T-helper 2 cell treated with Interferon-gamma antibody and Interleukin-4, amounts not matched to agents 5 μg/mL and 100 μg/mL, for 36 hours (primary cell): ENCODE measurements at places on chromosomes 6 and 20.
A peak's percentile ranks its signal among the peaks of the same experiment; 100 is the strongest.

DNA sequence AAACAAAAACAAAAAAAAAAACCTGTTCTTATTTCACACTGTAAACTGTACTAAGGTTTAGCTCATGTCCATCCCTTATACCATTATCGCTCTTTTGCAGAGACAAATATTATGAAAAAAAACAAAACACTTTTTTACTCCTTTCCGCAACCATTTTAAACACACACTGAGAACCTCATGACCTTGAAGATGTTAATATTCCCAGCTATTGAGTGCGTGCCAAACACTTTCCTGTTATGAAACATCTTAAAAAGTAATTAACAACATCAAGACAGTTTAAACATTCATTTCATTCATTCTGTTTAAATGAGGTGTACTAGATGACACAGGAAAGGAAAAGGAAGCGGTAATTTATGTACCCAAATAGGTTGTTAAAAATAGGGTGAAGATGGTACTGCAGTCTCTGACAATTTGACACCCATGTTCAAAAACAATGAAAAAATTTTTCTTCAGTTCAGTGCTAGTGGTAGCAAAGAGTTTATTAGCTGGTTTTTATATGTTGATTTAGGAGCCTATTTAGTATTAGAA is 3.9 kb upstream of the ARHGAP18 start:
- no peak for DNase-seq

- no peak for DNase-seq
These were observed 499 bp downstream of the TTI1 start for GRCh38 chr20:38032585-38033329.

GRCh38 chr6:163637524-163637923 is 223.0 kb downstream of the QKI start:
- no peak for DNase-seq

- no peak for DNase-seq
These were observed 34.3 kb upstream of the POU5F1 start for GRCh38 chr6:31204751-31205145.

- DNase-seq: no peak
These were observed 30.3 kb upstream of the SHLD1 start for GRCh38 chr20:5719861-5720403.

- no peak for DNase-seq
These were observed 163.5 kb upstream of the CDYL start for GRCh38 chr6:4612636-4613171.

DNA sequence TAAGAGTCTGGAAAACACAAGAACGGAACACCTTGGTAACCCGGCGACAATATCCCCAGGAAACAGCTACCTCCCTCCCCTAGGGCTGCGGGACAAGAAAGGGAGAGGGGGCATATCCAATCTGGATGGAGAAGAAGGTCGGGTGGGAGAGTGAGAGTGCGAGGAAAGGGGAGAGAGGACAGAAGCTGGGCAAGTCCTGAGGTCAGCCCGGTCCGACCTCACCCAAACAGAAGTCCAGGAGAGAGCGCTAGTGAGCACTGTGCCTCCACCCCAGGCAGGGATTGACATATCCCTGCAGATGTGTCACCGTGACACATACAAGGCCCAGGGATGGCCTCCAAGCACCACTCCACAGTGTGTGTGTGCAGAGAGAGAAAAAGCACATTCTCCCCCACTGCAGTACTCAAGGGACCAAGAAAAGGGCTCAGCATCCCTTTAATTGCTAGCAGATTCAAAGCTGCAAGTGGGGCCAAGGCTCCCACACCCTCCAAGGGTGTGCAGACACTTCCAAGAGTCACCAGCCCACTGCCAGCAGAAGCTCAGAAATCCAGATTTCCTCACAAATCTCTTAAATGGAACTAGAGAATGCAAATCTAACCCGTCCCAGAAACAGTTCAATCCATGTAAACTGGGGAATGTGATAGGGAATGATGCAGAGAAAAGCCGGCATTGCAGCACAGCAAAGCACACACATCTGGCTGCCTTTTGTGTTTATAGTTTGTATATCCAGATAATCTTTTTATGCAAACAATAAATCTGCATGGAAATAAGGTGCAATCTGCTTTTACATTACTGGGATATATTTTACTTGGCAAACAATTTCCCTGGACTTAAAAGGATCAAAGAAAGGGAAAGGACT is 3.1 kb downstream of the PXDC1 start:
- DNase-seq: peak; percentile 27

DNA sequence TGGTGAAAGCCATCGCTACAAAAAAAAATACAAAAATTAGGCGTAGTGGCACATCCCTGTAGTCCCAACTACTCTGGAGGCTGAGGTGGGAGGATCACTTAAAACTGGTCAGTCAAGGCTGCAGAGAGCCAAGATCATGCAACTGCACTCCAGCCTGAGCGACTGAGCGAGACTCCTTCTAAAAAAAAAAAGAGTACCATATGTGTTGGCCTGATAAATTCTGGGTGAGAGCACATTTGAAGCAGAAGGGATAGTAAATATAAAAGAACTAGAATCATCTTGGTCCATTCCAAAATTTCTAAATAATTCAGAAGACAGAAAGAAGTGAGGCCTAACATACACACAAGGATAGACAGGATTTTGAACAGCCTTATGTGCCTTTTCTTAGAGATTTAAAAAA is 2.2 kb downstream of the IBTK start:
- DNase-seq: no peak

GRCh38 chr20:63641146-63641791 is 12.0 kb downstream of the STMN3 start:
- DNase-seq: peak; percentile 50

GRCh38 chr6:48397887-48398286 is 286.9 kb upstream of the PTCHD4 start:
- no peak for DNase-seq

GRCh38 chr6:151592449-151593159 is 98.8 kb downstream of the CCDC170 start:
- DNase-seq: no peak

DNA sequence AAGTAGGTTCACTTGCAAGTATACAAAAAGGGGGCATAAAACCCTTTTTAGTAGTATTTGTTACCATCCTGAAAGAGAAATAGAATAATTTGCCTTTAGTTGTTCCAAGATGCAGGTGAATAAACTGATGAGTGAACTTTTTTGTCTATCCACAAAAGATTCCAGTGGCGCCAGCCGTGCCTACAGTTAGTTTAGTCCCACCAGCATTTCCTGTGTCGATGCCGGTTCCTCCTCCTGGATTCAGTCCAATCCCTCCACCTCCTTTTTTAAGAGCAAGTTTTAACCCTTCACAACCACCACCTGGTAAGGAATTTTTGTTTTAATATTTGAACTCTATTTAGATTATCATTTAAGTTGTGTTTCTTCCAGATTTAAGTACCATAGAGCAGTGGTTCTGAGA is 90.9 kb downstream of the SCAF8 start:
- DNase-seq: no peak

- DNase-seq: no peak
These were observed 191.7 kb upstream of the BTBD3 start for GRCh38 chr20:11726026-11726425.

DNA sequence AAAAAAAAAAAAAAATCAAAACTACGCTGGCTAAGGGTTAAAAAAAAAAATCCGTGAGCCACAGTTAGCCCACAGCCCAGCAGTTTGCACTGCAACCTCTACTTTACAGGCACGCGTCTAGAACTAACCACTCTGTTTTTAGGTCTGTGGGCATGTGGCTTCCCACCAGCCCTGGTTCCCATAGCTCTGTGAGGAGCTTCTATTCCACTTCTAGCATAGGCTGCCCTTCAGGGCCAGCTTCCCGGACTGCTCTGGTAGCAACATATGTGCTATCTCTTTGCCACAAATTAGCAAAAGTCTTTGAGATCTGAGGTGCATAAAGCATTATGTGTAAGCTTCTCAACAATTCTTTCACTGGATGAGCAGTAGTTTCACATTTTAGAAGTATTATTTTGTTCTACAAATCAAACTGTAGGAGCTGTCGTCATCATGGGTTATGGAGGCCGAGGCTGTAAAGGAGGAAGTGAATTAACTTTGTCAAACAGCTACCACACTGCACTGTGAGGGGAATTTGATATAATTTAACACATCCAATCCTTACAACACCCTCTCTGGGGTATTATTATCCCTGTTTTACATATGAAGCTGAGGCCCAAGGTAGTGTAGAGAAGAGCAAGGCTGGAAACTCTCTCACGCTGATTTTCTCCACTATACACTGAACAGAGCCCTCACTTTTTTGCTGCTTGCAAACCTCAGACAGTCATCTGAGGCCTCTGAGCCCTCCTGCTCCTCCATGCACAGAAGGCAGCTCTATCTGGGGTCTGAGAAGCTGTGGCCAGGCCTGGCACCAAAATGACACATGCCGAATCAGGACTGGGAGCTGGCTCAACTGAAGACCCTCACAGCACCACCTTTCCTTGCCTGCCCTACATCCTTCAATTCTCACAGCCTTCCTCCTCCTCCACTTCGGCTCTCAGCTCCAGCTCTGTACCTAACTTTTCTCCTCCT is 35.4 kb downstream of the MAN1A1 start:
- peak; percentile 56 for DNase-seq

DNA sequence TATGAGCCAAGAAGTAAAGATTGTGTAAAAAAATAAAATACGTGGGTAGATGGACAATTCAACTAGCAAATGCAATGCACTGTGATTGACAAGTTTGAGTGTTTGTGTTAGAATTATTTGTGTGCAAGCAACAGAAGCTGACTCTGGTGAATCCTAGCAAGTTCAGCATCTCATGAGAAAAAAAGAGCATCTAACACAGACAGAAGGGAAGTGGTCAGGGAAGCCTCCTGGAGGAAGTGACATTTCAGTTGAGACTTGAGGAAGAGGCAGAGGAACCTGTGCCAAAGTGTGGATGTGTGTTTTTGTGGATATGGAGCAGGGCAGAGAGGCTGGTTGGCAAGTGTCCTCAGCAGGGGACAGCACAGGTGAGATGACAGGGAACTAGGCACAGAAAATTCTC is 248.7 kb downstream of the ZNF217 start:
- DNase-seq: no peak

DNA sequence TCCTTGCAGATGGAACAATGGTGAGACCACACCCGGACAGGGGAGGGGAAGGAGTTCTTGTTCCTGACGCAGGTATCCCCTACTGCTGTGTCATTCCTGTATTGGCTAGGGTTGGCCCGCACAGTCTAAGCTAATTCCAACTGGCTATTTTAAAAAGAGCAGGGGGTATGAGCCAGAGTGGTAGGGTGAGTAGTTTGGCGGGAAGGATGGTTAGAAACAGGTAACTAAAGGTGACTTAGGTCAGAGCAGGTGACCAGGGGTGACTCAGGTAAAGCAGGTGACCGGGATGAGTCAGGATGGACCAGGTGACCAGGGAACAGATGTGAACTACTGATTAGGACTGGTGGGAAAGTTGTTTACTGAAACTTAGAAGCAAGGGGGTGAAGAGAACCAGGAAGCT is 58.0 kb downstream of the ZNF292 start:
- no peak for DNase-seq

DNA sequence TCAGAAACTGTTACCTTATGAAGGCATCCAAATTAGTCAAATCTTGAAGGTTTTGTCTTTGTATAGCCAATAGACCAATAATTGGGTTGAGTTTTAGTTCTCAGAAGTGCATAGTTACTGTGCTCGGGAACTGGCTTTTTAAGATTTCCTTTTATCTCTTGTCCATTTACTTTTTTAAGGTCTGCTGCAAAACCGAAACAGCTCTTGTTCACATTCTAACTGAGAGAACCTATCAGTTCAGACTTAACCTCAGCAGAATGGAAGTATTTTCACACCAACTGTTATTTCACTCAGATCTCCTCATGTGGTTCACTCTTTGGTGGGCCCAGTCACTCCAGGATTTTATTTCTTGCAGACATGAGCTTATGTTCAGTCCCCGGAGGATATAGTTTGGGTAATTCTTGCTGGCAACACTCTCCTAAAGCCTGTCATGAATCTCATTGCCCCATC is 55.5 kb downstream of the TPBG start:
- DNase-seq: no peak
